ENCODE measurements at places on chromosomes 2 and 18.

- DNase-seq: peak; percentile 88
Measured at GRCh38 chr2:11750422-11750821, 4.0 kb downstream of the LPIN1 start.

DNA sequence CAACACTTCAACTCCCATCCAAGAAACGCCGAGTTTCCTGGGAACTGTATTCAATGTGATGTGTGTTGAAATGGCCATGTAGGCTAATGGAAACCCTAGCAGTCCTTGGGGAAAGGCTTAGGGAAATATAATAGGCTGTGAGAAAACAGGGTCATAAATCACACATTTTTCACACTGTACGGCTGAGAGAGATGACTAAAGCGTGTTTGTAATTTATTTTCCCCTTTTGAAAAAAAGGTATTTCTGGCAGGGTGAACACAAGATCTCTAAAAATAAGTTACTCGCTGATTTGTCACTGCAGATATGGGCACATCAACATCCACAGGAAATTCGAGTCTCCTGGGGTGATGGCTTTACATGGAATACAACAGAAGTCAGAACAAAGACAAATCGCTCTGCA lies 109.6 kb upstream of the ST6GAL2 start:
- DNase-seq: no peak

DNA sequence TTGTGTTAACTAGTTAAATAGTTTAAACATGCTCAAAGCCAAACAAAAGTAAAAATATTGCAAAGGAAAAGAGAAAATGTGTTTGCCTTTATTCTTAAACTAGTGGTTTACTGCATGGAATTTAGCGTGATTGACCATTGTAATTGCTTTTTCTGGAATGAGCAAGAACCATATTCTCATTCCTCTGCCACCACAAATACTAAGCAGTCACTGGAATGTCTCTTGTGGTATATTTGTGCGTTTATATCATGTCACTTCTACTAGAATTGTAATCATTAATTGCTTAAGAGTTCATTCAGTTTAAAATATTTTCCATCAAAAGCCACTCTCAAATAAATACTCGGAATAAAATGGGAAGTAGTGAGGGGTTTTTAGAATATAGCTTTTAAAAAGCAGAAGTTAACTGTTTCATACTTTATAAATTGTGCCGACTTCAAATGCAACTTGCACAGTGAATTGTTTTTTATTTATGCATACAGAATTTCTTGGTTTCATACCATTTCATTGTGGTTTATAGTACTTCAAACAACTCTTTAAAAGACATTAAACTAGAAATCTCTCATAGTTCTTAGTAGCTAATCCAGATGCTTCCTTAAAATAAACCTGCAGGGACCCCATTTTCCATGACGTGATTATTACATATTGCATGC lies 288.1 kb downstream of the EPHA4 start:
- DNase-seq: no peak

DNA sequence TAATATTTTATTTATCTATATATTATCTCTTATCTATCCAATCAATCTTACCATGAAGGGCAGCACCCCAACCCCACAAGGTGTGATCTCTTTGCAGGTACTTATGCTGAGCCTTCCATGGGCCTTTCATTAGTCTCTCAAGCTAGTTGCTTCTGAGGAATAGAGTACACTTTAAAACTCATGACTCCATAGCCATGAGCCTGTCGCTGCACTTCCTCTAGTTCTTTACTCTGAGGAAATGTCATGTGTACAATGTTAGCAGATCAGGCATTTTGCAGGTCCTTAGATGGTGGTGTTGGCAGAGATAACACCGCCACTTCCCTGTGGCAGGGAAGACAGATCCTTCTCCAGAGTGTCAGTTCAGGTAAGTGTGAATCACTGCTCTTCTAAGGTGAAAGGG lies 29.5 kb upstream of the STAT4 start:
- no peak for DNase-seq

GRCh38 chr2:226020176-226020575 lies 620.7 kb downstream of the NYAP2 start:
- no peak for DNase-seq

- peak; percentile 77 for DNase-seq
Measured at GRCh38 chr2:9984217-9984739, 32.8 kb downstream of the GRHL1 start.

DNA sequence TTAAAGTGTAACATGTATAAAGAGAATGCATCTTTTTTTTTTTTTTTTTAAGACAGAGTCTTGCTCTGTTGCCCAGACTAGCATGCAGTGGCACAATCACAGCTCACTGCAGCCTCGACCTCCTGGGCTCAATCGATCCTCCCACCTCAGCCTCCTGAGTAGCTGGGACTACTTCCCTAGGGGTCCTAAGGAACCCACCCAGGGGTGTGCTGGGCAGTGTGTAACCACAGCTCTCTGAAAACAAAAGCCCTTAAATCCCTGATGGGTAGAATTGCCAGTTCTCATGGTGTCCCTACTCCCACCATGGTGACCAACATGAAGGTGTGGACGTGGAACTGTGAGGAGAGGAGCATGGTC lies 105.6 kb upstream of the ST3GAL5 start:
- DNase-seq: no peak

- no peak for DNase-seq
Measured at GRCh38 chr18:45850021-45850420, 24.5 kb downstream of the SIGLEC15 start.

DNA sequence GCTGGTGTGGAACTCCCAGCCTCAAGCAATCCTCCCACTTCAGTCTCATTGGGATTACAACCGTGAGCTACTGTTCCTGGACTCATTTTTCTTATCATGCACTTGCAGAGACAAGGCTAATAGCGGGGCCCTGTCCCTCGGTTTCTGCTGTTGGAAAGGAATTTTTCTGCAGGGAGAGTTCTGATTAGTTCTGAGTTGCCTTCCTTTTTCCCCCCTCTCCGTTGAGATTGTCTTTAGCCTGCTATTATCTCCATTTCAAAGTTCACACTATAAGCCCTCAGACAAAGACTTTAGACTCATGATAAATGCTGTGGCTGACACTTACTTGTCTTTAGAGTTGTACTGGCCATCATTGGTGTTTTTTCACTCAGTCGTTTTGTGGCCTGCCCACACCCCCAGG lies 97.2 kb downstream of the NCOA1 start:
- DNase-seq: no peak

- no peak for DNase-seq
Measured at GRCh38 chr18:58861861-58862301, 2.8 kb upstream of the ZNF532 start.

- DNase-seq: no peak
Measured at GRCh38 chr2:86186431-86186830, 8.8 kb downstream of the IMMT start.

- peak; percentile 75 for DNase-seq
Measured at GRCh38 chr2:231601356-231602229, 8.9 kb downstream of the TEX44 start.

DNA sequence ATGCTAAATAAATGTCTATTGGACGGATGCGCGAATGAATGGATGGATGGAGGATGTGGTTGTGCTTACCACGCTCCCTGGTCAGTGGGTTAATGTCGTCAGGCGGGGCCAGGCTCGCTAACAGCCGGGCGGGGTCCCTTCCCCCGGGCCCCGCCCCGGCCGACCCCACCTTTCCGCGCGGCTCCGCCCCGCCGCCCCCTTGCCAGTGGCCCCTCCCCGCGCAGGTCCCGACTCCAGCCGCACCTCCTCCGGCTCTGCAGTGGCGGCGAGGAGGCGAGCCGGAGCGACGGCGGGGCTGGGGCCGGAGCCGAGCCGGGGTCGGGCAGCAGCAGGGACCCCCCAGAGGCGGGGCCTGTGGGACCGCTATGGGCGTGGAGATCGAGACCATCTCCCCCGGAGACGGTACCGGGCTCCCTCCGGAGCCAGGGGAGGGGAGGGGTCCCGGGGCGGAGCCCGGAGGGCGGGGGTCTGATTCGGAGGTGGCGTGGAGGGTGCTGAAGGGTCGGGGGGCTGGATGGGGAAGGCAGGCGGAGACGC lies at the start of gene FKBP1B:
Gene FKBP1B, plus strand, starts transcription at position 257 of the 537 bp plus-strand sequence. Its CDS starts 109 bp downstream, at position 366.
- peak; percentile 34 for DNase-seq

- no peak for DNase-seq
Measured at GRCh38 chr2:12363569-12363968, 353.2 kb upstream of the TRIB2 start.
